ENCODE measurements at places on chromosomes 1 and 21. TPM values are rescaled to one million over a fixed set of nuclear protein-coding genes. Genes with fewer than 3 reads are reported as not detected.

- no peak for DNase-seq
Measured at GRCh38 chr1:24855474-24855873, 74.6 kb downstream of the RUNX3 start.

DNA sequence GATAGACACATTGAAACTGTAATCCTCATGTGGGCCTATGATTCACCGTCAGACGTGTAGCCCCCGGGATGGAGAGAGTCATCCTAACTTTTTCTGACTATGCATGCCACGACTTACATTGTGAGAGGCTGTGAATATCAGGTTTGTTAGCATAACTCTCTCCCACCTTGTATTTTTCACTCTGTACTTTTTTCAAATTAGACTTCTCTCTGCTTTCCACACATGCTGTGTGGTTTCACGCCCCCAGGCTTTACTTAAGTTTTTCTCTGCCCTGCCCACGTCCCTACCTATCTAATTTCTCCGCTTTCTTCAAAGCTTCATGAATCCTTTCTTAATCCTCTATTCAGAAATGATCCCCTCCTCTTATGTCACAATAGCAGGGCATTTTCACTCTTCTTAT, 3.4 kb upstream of the NCAM2 start:
- DNase-seq = no peak

DNA sequence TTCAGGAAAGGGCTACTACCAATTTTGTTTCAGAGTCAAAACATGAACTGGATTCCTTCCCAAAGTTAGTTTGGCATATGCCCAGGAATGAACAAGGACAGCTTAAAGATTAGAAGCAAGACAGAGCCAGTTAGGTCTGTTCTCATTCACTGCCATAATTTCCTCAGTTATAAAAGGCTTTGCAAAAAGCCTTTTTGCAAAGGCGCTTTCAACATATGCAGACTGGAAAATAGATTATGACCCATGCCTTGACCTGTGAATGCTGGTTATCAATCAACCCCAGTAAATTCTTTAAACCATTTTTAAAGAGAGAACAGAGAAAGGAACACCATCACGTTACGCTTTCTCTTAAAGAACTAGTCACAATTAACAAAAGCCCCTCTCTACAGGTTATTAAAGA, 1.7 kb upstream of the FRRS1 start:
- DNase-seq = no peak

DNA sequence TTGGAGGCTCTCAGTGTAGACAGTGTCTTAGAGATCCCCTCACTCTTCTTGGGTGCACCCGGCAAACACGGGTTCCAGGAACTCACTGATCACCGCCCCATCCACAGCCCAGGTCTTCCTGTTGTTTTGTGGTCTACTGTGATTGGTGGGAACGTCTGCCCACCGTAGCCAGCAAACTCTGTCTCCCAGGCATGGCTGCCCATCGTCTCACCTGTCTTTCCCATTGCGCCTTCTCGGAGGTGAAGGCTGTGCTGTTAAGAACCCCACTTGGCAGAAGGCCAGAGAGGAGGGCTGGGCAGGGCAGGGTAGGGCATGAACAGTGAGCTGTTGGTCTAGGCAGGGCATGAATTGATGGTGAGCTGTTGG, 14.1 kb upstream of the KCNA2 start:
- DNase-seq = no peak

- DNase-seq = no peak
Measured at GRCh38 chr21:34593954-34594531, 20.9 kb downstream of the RCAN1 start.

SNX7 gene
- total RNA-seq = 14.8 TPM

CRYZL1 gene
- total RNA-seq = 38.0 TPM

DNA sequence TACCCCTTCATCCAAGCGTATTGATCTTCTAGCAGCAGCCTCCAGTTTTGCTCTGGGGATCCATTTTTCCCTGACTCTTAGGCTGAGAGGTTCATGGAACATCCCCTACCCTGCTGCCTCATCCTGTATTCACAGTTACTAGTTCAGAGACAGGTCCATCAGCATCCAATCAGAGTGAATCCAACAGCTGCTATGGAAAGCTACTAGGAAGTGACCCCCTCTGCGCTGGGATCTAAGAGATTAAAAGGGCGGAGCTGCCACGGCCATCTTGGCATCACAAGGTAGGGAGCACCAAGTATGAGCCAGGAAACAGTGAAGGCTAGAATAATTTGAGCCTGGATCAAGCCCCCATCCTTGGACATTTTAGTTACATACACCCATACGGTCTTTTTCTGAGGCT, 32.5 kb downstream of the KAZN start:
- no peak for DNase-seq

GRCh38 chr1:29458737-29459619, 222.7 kb downstream of the PTPRU start:
- no peak for DNase-seq

- no peak for DNase-seq
Measured at GRCh38 chr21:26087223-26087918, 83.2 kb downstream of the APP start.

CCDC27 gene
- not detected for total RNA-seq

GRCh38 chr1:12144969-12145368, 21.8 kb upstream of the TNFRSF1B start:
- no peak for DNase-seq

DNA sequence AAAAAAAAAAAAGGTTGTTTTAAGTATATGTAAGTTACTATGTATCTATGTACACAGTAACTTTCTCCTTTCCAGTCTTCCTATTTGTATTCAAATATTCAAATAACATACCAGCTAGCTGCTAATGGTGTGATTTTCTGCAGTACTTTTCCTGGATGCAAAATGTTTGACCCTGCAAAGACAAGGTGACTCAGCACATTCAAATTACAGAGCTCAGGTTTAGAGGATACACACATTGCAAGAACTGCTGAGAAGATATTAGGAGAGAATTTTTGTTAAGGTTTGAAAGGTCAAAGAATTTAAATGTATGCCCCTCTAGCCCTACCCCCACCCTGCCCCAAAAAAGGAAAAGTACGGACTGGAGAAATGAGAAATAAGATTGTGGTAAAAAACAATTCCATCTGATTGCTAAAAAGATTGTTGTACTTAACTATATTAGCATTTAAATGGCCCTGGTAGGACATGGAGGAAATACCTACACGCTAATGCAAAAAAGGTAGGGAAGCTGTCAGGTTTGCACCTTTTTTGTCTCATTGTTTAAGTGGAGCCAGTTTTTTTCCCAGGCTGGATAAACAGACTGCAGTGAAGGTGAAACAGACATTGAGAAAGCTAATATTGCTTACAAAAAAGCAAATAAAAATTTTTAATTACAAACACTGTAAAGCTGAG, 45.6 kb downstream of the ZNF281 start:
- DNase-seq = no peak

GRCh38 chr1:8699679-8700078, 117.8 kb downstream of the RERE start:
- no peak for DNase-seq

- DNase-seq = no peak
Measured at GRCh38 chr1:64087768-64088167, 115.7 kb upstream of the UBE2U start.

DNA sequence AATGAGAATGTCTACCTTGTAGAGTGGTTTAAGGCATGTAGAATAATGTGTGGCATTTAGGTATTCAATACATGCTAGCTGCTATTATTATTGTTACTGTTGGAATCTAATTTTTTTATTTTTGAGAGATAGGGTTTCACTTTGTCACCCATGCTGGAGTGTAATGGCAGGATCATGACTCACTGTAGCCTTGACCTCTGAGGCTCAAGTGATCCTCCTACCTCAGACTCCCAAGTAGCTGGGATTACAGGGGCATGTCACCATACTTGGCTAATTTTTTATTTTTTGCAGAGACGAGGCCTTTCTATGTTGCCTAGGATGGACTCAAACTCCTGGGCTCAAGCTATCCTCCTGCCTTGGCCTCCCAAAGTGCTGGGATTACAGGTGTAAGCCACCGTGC, 61.9 kb downstream of the EPB41 start:
- no peak for DNase-seq

RGS18 gene
- 9.1 TPM for total RNA-seq

GRCh38 chr1:43655953-43656352, 6.0 kb downstream of the KDM4A start:
- no peak for DNase-seq

ZSWIM5 gene
- 4.1 TPM for total RNA-seq

C2CD4D gene
- total RNA-seq = 0.29 TPM

GRCh38 chr1:117672756-117673155, 66.9 kb downstream of the TENT5C start:
- DNase-seq = no peak

All from upper lobe of right lung (tissue), 1 donor.